ENCODE measurements at places on chromosomes 1 and 21.

DNA sequence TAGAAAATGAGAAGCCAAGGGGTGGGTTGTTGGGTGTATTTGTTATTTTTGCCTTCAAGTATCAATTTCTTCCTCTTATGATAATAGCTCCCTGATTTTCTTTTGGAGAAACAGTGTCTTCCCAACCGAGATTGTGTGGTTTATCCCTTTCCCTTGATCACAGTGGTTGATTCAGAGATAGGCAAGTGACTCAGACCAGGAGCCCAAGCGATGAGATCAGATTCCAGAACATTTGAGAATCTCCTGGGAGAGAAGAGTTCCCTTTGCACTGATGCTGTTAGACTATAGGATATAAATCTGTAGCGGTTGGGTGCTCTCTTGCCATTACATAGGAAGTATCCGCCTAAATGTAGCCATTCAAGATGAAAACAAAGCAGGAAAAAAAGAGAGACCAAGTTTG is 90.1 kb upstream of the WDR26 start:
- DNase-seq, result no peak

- DNase-seq, result no peak
These were observed 124.6 kb downstream of the CNIH3 start for GRCh38 chr1:224740685-224741052.

DNA sequence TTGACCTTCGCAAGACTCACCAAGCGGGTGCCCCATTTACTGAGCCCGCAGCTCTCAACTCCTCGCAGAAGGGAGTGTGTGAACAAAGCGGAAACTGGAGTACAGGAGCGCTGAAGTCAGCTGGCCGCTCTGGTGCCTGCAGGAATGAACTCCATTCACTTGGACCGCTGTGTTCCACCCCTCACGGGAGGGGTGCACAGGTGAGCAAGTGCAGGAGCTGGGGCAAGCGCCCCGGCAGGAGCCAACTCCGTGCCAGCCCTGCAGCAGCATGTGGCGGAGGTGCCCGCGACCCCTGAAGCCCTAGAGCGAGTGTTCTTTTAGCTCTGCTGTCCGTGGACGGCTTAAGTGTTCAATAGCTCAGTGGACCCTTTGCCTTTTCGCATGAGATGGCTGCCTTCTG is 471.6 kb upstream of the ADGRL4 start:
- no peak for DNase-seq

GRCh38 chr1:184471686-184472085 is 84.9 kb downstream of the C1orf21 start:
- DNase-seq, result no peak

DNA sequence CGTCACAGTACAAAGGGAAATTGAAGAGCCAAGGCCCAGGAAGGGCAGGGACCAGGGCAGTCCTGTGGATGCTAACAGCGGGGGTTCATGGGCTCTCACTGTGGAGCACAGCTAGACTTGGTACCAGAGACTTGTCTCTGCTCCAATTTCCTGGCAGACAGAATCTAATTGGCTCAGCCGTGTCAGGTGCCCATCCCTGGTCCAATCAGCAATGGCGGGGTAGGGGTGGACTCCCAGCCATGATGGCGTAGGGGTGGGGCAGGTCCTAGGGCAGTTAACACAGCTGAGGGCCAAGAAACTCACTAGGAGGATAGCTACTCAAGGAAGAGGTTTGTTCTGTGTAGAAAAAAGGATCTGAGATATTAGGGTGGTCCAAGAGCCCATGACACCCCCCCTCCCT is 39.9 kb upstream of the TENT5B start:
- no peak for DNase-seq

GRCh38 chr1:204652497-204652896 is 33.0 kb downstream of the LRRN2 start:
- DNase-seq, result no peak

- no peak for DNase-seq
These were observed 3.5 kb upstream of the AADACL4 start for GRCh38 chr1:12640237-12640957.

DNA sequence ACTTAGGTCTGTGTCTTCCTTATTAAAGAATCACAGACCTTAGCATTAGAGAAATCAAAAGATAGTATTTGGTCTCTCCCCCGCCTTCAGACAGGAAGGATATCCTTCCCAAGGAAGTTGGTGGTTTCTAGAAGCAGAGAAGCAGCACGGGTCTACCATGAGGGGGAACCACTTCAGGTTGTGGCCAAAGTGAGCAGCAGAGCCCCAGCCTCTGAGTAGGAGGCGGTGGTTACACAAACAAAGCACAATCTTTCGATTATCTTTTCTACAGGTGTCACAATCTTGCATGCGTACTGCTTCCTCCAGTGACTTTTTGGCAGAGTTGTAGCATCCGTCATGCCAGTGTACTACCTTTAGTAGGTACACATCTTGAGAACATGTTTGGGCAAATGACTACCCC is 8.8 kb downstream of the PGLYRP4 start:
- no peak for DNase-seq

All from T-helper 2 cell treated with Interferon-gamma antibody and Interleukin-4, amounts not matched to agents 5 μg/mL and 100 μg/mL, for 36 hours (primary cell).